ENCODE measurements at places on chromosomes 2 and 18. TPM values are rescaled to one million over a fixed set of nuclear protein-coding genes. Genes with fewer than 3 reads are reported as not detected.

- no peaks in the 10 kb centered on the region for H3K27me3 ChIP-seq
- no peak overlapping the region for H3K4me3 ChIP-seq
- no peak for DNase-seq
- H3K36me3 ChIP-seq = no peaks in the 10 kb centered on the region
- no peaks in the 10 kb centered on the region for H3K4me1 ChIP-seq
- H3K27ac ChIP-seq = no peak overlapping the region
These were observed 204.8 kb downstream of the SLC39A10 start for GRCh38 chr2:195861821-195862220.

GRCh38 chr18:28786926-28787325 lies 610.0 kb upstream of the CDH2 start:
- no peaks in the 10 kb centered on the region for H3K36me3 ChIP-seq
- DNase-seq = no peak
- H3K27me3 ChIP-seq = no peaks in the 10 kb centered on the region
- H3K4me1 ChIP-seq = peaks cover 14% of the 10 kb centered on the region

CXCR4 gene
- total RNA-seq = 39.5 TPM

GRCh38 chr2:8422450-8422800 lies 259.4 kb upstream of the ID2 start:
- no peak overlapping the region for H3K4me3 ChIP-seq
- peaks cover 8% of the 10 kb centered on the region for H3K4me1 ChIP-seq
- DNase-seq = no peak
- no peaks in the 10 kb centered on the region for H3K36me3 ChIP-seq

CFAP221 gene
- total RNA-seq = 3.0 TPM

DSC1 gene
- total RNA-seq = not detected

- H3K4me1 ChIP-seq = peaks cover 4% of the 10 kb centered on the region
- H3K4me3 ChIP-seq = no peak overlapping the region
- DNase-seq = no peak
- peaks cover 3% of the 10 kb centered on the region for H3K36me3 ChIP-seq
These were observed 205.8 kb downstream of the INSIG2 start for GRCh38 chr2:118294063-118294462.

- no peaks in the 10 kb centered on the region for H3K27me3 ChIP-seq
- H3K36me3 ChIP-seq = no peaks in the 10 kb centered on the region
- DNase-seq = no peak
- no peak overlapping the region for H3K4me3 ChIP-seq
- no peaks in the 10 kb centered on the region for H3K4me1 ChIP-seq
These were observed 40.4 kb upstream of the SELENOI start for GRCh38 chr2:26305540-26305939.

- H3K4me3 ChIP-seq = no peak overlapping the region
- H3K4me1 ChIP-seq = peaks cover 16% of the 10 kb centered on the region
- DNase-seq = no peak
- no peak overlapping the region for H3K27ac ChIP-seq
These were observed 97.2 kb downstream of the ACOXL start for GRCh38 chr2:110829413-110830146.

DNA sequence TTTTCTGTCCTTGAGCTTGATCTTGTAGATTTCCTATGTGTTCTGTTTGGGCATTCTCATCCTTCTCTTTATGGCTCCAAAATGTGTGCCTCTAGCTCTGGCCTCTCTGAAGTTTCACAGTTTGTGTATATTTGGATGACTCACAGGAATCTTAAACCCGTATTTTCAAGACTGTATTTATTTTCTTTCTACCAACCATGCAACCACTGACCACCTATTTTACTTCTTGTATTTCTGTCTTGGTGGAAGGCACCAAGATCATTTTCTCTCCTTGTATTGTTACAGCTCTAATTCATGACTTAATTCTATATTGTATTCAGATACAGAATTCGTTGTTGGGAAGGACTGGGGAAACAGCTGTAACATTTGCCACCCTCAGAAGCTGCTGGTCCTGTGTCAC lies 39.5 kb downstream of the ACSL3 start:
- H3K4me1 ChIP-seq = peaks cover 32% of the 10 kb centered on the region
- no peak overlapping the region for H3K4me3 ChIP-seq
- no peak overlapping the region for H3K27ac ChIP-seq

GRCh38 chr18:3103576-3103975 lies 90.6 kb upstream of the LPIN2 start:
- no peak overlapping the region for H3K27ac ChIP-seq
- no peaks in the 10 kb centered on the region for H3K27me3 ChIP-seq
- no peak overlapping the region for H3K4me3 ChIP-seq
- H3K36me3 ChIP-seq = no peaks in the 10 kb centered on the region

- no peaks in the 10 kb centered on the region for H3K27me3 ChIP-seq
- H3K4me1 ChIP-seq = peaks cover 4% of the 10 kb centered on the region
- H3K36me3 ChIP-seq = no peaks in the 10 kb centered on the region
- DNase-seq = no peak
These were observed 144.7 kb downstream of the COL6A3 start for GRCh38 chr2:237269138-237269875.

- H3K4me1 ChIP-seq = peaks cover 33% of the 10 kb centered on the region
- DNase-seq = no peak
- no peaks in the 10 kb centered on the region for H3K27me3 ChIP-seq
- peaks cover 10% of the 10 kb centered on the region for H3K36me3 ChIP-seq
These were observed 77.0 kb upstream of the UBXN4 start for GRCh38 chr2:135664623-135665068.

ZNF521 gene
- 86.1 TPM for total RNA-seq

MCFD2 gene
- total RNA-seq = 79.8 TPM

- H3K4me1 ChIP-seq = peaks cover 27% of the 10 kb centered on the region
- H3K4me3 ChIP-seq = no peak overlapping the region
- no peaks in the 10 kb centered on the region for H3K36me3 ChIP-seq
- DNase-seq = no peak
These were observed 67.4 kb upstream of the GALNT5 start for GRCh38 chr2:157190151-157190550.

TEKT4 gene
- total RNA-seq = not detected

DNA sequence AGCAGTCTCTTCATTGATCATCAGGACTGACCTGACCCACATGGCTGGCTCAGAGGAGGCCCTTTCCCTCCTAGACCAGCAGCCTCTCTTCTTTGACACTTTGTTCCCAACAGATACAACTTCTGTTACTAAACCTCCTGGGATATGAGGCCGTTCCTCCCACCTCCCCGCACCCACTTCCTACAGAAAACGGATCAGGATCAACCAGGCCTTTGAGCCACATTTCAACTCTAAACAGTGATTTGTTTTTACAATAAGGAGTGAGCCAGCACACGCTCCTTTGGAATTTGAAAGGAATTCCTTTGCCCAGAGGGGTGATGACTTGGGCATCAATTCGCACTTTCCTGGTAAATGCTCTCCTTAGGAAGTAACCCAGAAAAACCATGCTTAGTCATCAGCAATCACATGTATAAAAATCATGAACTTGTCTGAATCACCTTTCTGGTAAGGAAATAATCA lies 180.4 kb downstream of the FAM124B start:
- H3K36me3 ChIP-seq = peaks cover 2% of the 10 kb centered on the region
- DNase-seq = no peak

GRCh38 chr18:62606106-62606505 lies 83.3 kb downstream of the ZCCHC2 start:
- H3K36me3 ChIP-seq = peaks cover 3% of the 10 kb centered on the region
- peaks cover 2% of the 10 kb centered on the region for H3K27me3 ChIP-seq
- H3K4me1 ChIP-seq = peaks cover 66% of the 10 kb centered on the region
- no peak overlapping the region for H3K27ac ChIP-seq

- DNase-seq = no peak
- H3K36me3 ChIP-seq = peaks cover 16% of the 10 kb centered on the region
- H3K4me1 ChIP-seq = no peaks in the 10 kb centered on the region
- no peaks in the 10 kb centered on the region for H3K27me3 ChIP-seq
- no peak overlapping the region for H3K27ac ChIP-seq
These were observed 18.4 kb downstream of the KDSR start for GRCh38 chr18:63348508-63349136.
